ENCODE measurements at places on chromosomes 1 and 21.

- no peak for DNase-seq
Observed at GRCh38 chr1:198297281-198297680, 140.5 kb downstream of the NEK7 start.

GRCh38 chr1:72830606-72831390 is 548.5 kb upstream of the NEGR1 start:
- no peak for DNase-seq

DNA sequence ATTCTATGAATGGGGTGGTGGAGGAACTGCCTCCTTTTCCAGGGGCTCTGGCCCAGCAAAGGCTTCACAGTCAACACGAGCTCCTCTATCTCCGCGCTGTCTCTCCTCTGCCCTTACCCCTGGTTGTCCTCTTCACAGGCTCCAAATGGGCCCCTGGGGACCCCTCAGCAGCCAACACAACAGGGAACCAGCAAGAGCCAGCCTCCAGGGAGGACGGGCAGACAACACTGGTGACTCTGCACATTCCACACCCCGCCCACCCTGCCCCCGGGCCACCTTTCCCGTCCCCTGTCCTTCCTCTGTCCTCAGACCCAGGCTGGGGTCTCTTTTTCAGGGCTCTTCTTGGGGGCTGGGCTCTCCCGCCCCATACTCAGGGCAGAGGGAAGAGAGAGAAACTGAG is 17.5 kb upstream of the ETV3 start:
- DNase-seq = no peak

- no peak for DNase-seq
Observed at GRCh38 chr1:114008480-114008941, 29.2 kb downstream of the OLFML3 start.

DNA sequence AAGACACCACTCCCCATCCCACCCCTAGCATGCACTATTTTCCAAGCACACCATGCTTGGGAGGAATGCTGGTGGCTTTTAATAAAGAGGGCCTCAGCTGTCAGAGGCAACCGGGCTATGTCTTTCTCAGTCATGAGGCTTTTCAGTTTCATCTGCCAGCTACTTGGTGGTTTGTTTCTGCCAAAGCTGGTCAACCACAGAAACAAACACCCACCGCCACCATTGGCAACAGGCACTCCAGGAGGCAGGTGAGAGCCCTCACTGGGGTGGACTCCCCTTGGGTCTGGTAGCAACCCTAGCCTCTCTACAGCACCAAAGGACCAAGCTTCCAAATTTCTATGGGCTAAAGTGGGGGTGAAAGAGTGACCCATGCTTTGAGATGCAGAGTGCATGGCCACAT is 54.3 kb upstream of the CD1D start:
- no peak for DNase-seq

- DNase-seq = no peak
Observed at GRCh38 chr1:203128431-203128715, 847 bp downstream of the ADORA1 start.

DNA sequence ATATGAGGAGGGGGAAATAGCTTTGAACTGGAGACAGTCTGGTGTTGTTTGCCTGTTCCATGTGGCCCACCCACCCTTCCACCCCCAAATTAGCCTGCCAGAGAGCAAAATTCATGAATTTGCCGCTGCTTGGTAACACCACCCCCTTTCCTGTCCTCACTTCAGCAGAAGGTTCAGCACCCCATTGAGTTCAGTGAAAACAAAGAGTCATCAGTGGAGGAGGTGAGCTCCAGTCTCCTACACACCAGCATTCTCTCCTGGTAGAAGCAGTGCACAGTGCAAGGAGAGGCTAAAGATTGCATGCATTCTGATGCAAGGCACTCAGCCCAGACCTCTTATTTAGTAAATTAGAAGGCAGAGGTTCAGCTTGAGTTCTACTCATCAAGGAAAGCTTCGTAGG is 99.7 kb upstream of the DYNLT5 start:
- DNase-seq = no peak

- no peak for DNase-seq
Observed at GRCh38 chr21:26120828-26121227, 49.7 kb downstream of the APP start.

DNA sequence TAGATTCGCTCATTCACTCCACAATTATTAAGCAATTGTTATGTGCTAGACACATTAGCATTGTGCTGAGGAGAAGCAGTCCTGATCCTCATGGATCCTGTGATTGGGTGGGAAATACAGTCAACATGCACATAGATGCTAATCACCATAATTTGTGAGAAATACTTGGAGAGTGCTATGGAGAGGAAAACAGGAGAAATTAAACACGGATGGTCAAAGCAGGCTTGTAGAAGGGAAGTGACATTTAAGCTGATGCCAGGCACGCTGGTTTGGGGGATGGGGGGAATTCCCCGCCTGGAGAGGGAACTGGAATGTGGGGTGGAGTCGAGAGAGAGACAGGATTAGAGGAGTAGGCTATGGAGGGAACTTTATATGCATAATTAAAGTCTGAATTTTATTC is 52.2 kb upstream of the L1TD1 start:
- DNase-seq = no peak

DNA sequence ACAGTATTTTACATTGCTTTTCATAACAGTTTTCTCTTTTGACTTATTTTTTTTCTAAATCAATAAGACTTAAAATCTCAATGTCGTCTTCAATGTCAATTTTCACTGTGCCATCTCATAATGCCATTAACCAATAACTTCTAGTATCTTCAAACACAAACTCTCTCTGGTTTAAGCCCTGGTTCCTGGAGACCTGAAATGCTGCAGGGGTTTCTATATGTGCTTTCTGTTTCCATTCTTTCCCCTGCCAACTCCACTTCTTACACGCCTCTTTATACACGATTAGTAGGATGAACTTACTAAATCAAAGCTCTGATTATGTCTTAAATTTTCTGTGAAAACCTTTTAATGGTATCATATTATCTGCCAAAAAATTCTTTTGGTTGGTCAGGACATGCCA is 191.4 kb downstream of the AMY1C start:
- DNase-seq = no peak

DNA sequence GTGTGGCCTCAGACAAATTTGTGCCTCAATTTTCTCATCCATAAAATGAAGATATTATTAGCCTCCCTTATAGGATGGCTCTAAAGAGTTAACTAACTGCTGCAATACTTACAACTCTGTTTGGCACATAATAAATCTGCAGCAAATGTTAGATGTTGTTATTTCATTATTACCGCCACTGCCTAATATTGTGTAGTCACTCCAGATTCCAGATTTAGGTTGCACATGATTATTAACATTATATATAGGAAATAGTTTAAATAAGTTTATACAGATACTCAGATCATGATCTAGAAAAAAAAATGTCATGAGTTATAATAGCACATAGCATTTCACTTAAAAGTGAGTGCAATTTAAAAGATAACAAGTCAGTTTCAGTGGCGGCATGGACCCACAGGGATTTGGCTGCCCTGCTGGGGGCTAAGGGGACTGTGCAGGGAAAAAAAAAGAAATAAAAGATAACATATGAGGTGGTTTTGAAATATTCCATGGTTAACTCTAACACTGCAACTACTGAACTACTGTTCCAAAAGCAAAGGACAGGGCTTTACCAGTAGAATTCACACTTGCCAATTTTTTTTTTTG is 170.4 kb downstream of the TGFBR3 start:
- DNase-seq = no peak

DNA sequence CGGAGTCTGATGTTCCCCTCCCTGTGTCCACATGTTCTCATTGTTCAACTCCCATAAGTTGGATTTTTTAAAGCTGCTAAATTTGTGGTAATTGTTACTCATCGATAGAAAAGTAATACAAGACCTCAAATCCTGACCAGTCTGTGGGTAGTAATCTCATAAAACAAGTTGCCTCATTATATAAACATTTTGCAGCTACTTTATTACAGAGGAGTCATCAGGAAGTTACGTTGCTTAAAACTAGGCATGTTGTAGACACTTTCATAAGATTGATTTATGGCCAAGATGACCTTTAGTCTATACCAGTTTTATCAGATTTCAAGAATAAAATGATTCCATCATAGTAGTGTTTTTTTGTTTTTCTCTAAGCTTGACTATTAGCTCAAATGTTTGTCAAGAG is 208.8 kb downstream of the GIPC2 start:
- no peak for DNase-seq

GRCh38 chr1:231850786-231851185 is 224.2 kb downstream of the DISC1 start:
- no peak for DNase-seq

DNA sequence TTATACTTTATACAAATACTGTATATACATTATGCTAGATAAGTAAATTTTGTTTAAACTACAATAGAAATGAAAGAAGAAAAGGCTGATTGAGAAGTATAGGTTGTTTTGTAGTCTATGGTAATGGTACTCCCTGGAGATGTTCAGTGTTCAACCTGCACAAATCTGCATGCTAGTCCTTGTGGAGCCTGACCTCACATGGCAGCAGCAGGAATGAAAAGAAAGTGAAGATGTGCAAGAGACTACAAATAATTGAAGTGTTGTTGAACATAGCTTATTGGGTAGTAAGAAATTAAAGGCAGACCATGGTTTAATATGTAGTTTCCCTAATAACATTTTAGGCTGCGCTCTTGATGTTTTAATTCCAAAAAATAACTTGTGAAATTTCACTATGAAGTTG is 201.2 kb downstream of the TGFB2 start:
- no peak for DNase-seq

- DNase-seq = no peak
Observed at GRCh38 chr1:65255035-65255655, 54.2 kb upstream of the DNAJC6 start.

DNA sequence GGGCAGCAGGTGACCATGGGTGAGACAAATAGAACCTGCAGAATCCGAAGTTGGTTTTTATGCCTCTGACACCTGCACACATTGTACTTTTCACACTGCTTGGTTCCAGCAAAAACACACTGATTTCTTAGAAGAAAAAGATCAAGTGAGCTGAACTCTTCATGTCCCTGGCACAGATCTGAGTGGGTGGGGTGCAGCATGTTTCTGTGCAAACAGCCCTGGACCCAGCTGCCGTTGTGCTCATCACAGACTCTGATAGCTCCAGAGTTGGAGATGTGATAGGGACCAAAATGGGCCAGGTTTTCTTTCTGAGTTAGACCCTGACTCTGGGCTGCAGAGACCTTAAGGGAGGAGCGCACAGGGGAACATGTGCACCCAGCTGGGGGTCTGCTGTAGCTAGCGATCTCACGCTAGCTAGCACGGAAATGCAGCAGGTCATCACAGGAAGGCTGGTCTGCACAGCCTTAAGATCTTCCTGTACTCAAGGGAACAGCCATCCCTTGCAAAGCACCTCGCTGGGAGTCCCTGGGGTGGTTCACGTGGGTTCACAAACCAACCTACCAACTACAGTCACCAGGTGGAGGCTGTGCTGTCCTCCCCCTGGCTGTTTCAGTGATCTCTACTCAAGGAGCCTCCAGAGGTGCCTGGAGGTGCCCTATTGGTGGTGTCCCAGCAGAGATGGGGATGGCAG is 291.1 kb downstream of the PTPRU start:
- DNase-seq = no peak

- no peak for DNase-seq
Observed at GRCh38 chr1:54117815-54118563, 34.8 kb downstream of the CDCP2 start.

- DNase-seq = no peak
Observed at GRCh38 chr1:20891091-20891490, 104.0 kb upstream of the HP1BP3 start.

DNA sequence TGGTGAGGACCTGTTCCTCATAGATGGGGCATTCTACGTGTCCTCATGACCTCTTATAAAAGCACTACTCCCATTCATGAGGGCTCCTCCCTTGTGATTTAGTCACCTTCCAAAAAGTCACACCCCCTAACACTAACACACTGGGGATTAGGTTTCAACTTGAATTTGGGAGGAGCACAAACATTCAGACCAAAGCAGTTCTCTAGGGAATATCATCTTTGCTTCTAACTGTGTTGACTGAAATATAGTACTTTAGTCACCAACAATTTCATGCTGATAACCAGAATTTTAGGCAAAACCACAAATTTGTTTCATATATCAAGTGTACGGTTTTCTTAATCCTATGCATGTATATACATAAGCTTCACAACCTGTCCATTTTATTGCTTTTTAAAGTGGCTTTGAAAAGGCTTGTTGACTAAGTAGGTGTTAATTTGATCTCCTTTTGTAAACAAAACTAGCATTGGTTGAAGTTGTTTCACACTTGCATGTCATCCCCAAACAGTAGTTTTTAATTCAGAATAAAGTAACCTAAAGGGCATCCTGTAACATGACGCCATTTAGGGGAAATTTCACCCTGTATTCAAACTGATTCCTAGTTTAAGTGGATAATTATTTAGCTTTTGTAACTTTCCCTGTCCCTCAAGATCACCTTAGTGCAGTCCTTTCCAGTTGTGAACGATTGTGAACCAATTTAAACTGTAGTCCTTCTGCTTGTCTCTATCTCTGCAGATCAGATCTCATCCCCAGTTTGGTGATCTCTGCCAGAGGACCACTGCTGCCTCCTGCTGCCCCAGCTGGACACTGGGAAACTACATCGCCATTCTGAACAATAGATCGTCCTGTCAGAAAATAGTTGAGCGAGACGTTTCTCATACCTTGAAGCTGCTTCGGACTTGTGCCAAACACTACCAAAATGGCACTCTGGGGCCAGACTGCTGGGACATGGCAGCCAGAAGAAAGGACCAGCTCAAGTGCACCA is 141.1 kb downstream of the TLR5 start:
- DNase-seq = no peak

GRCh38 chr1:230274254-230274653 is 151.9 kb downstream of the PGBD5 start:
- no peak for DNase-seq

DNA sequence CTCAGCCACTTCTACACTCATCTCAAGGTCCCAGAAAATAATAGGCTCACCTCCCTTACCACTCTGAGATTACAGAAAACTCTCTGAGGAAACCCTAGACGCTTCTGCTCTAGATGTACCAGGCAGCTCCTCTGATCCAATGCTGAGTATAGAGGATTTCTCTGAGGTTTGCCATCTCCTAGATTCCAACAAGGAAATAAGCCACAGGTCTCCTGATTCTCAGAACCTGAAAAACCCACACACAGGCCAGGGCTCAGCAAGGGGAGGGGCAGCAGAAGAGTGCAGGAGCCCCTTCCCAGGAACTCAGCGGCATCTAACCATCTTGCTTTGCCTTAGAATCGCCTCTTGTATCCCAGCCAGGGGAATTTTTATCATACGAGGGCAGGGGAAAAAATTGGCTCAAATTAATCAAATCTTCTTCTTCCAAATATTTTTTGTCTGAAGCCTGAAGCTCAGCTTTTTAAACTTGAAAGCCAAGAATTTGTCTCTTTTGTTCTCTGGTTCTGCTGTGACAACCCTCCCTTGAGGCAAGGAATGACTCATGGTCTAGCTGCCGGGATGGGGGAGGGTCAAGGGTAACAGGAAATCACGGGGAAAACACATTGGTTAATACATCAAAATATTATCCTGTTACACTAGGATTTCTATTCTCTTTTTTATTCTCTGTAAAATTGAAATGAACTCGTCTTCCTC is 30.8 kb downstream of the GORAB start:
- no peak for DNase-seq

DNA sequence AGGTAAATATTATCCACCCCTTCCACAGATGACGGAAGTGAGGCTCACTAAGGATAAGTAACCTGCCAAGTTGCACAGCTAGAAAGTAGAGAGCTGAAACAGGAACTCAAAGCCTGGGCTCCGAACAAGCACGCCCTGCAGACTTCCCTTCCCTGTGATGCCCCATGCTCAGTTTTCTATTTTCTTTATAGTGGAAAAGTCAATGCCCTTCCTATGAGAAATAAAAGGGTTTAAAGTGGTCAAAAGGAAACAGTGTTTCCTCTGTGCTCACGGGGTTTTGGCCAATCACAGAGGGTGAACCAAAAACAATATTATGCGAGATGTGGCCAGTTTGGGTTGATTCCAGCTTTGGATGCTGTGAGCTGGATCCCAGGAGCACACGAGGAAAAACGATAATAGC is 44.5 kb downstream of the DDR2 start:
- DNase-seq = no peak
